ENCODE measurements at places on chromosomes 1 and 21.
A peak's percentile ranks its signal among the peaks of the same experiment; 100 is the strongest.

- DNase-seq = no peak
Observed at GRCh38 chr21:14826630-14827029, 238.2 kb downstream of the NRIP1 start.

- DNase-seq = no peak
Observed at GRCh38 chr1:96825231-96825630, 103.6 kb downstream of the PTBP2 start.

DNA sequence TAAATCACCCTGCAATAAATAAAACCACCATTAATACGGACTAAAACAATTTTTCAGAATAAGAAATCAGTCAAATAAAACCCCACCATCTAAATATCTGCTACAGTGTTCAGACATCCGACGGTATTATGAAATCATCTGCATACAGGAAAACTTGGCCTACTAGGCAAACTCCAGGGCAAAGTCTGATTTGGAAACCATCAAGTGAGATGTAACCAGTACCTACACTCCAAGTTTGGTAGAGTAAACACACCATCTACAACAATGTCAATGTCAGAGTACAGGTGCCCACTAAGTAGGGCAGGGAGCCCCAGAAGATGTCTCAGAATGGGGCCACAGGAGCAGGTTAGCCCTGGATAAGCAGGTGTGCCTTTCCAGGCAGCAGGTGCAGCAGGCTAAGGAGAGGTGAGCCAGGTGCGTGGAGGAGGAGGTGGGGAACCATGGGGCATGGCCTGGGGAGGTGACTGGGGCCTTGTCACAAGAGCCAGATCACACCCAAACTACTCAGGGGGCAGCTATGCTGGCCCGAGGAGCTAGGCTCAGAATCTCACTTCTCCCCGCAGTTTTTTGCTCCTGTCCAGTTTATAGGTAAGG lies 59.6 kb downstream of the CAPZB start:
- no peak for DNase-seq

DNA sequence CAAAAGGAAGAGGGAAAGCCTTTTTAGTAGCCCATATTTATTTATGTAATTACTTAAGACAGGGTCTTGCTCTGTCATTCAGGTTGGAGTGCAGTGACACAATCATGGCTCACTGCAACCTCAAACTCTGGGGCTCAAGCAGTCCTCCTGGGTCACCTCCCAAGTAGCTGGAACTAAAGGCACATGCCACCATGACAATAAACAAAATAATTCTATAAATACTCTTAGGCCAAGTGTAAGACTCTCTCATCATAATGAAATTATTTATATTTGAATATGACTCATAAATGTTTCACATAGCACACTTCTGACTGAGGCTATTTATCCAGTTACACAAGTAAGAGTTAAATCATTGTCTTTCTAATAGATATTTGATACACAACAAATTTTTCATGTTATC lies 314.7 kb downstream of the AMY1C start:
- DNase-seq = no peak

DNA sequence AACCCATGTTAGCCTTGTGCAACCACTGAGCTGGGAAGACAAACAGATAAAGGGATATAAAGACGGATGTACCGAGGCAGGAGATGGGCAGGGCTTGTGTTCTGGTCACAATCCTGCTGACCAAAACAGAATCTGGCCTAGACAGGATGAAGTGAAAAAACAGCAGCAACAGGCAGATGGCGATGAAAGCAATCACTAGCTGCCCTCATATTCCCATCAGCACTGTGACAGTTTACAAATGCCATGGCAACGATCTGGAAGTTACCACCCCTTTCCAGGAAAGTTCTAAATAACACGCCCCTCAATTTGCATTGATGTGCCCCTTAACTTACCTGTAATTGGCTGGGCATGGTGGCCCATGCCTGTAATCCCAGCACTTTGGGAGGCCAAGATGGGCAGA lies 40.6 kb upstream of the CD46 start:
- peak; percentile 18 for DNase-seq

GRCh38 chr1:229509576-229509975 lies 1.4 kb upstream of the NUP133 start:
- DNase-seq = no peak

DNA sequence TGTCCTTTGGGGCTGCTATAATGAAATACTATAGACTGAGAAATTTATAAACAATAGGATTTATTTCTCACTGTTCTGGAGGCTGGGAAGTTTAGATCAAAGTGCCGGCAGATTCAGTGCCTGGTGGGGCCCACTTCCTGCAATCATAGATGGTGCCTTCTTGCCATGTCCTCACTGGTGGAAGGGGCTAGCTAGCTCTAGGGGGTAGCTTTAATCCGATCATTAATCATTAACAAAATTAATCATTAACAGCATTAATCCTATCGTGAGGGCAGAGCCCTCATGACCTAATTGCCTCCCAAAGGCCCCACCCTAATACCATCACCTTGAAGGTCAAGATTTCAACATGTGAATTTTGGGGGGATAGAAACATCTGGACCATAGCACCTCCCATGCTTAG lies 124.3 kb downstream of the TRABD2B start:
- DNase-seq = no peak

DNA sequence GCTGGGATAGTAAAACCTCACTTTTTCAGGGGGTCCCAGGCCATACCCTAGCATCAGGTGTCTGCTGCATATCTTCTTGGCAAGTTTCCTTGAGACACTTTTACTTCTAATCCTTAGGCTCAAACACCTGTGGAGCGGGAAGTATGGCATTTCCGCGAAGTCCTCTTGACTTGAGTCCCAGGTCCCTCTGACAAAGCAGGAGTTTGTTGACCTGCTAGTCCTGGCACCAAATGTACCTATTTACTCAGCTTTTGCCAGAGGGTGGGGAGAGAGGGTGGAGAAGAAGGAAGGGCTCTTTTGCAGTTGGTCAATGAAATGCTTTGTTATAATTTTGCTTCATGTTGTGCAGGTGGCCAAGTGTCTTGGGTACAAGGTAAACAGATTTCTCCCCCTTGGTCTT lies 59.7 kb downstream of the CLIC6 start:
- peak; percentile 75 for DNase-seq

DNA sequence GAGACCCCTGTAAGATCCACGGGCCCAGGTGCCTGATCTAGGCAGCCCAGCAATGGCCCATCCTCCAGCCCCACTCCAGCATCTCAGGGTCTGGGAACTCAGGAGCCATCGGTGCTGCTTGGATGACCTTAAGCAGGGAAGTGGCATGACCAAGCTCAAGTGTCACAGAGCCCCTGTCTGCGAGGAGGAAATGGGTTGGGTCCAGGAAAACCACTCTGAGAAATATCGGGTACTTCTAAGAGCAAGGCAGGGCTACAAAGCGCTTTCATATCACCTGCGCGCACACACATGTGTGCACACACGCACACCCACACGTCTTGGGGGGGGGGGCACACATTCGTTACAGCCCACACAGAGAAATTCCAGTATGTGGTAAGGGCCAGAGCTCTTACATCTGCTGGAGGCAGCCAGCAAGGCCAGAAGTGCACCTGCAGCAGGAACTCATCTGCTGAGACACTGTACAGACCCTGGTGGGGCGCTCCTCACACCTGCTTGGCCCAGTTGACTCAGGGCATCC lies 32.6 kb upstream of the SPOCD1 start:
- no peak for DNase-seq

GRCh38 chr1:199089393-199090122 lies 450.7 kb downstream of the PTPRC start:
- no peak for DNase-seq

DNA sequence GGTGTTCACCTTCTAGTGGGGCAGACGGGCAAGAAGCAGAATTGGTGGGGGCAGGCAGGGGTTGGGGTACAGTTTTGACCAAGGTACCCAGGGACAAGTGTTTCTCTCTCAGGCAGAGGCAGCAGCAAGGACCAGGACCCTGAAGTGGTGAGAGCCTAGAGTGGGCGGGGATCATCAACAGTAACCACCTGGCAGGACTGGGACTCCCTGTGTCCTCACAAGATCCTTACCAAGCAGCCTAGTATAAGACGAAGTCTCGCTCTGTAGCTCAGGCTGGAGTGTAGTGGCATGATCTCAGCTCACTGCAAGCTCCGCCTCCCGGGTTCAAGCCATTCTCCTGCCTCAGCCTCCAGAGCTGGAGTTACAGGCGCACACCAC lies 3.2 kb upstream of the NADK start:
- DNase-seq = no peak

GRCh38 chr1:37720231-37721130 lies 28.2 kb downstream of the CDCA8 start:
- no peak for DNase-seq

DNA sequence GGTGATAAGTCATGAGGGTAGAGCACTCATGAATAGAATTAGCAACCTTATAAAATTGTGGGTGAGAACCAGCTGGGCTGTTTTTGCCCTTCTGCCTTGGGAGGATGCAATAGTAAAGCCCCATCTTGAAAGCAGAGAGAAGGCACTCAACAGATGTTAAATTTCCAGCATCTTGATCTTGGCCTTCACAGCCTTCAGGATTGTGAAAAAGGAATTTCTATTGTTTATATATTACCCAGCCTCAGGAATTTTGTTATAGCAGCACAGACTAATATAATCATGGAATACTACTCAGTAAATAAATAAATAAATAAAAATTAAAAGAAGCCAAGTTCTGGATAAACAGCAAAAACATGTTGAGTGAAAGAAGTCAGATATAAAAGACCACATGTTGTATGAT lies 175.2 kb downstream of the KCNT2 start:
- no peak for DNase-seq

GRCh38 chr1:109214695-109215623 lies 1.2 kb downstream of the SARS1 start:
- peak; percentile 56 for DNase-seq

DNA sequence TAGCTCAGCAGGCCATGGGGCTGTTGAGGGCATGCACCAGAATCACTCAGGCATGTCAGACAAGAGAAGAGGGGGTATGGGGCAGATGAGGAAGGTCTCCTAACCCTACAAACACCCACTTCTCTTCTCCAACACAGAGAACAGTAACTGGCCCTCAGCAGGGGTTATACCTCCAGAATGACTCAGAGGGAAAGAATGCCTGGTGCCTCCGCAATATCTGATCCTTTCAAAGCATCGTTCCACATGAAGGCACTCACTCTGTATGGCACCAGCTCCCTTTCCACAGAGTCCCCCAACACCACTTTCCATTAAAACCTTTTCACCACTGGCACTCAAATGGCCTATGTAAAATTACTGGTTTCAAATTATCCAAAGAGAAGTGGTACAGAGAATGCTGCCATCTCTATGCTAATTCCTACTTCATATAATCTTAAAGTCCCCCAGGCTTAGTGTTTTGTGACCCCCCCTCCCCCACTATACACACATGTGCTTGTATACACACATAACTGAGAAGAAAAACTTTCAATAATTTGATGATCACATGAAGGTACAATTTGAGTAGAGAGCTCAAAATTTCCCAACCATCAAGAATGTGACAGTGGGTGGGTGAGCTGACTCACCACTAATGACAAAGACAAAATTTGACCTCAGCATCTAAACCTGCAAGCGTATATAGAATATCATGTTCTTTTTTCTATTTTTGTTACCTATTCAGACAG lies 91.5 kb downstream of the SIPA1L2 start:
- DNase-seq = no peak

DNA sequence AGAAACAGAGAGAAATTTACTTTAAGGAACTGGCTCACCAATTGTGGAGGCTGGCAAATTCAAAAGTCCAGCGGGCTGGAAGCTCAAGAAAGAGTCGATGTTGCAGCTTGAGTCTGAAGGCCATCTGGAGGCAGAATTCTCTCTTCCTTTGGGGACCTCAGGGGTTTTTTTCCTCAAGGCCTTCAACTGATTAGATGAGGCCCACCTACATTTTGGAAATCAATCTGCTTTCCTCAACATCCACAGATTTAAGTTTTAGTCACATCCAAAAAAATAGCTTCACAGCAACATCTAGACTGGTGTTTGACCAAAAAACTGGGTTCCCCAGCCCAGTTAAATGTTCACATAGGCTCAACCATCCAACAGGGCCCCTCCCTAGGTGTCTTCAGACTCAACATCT lies 114.9 kb downstream of the SLC35F3 start:
- DNase-seq = no peak

DNA sequence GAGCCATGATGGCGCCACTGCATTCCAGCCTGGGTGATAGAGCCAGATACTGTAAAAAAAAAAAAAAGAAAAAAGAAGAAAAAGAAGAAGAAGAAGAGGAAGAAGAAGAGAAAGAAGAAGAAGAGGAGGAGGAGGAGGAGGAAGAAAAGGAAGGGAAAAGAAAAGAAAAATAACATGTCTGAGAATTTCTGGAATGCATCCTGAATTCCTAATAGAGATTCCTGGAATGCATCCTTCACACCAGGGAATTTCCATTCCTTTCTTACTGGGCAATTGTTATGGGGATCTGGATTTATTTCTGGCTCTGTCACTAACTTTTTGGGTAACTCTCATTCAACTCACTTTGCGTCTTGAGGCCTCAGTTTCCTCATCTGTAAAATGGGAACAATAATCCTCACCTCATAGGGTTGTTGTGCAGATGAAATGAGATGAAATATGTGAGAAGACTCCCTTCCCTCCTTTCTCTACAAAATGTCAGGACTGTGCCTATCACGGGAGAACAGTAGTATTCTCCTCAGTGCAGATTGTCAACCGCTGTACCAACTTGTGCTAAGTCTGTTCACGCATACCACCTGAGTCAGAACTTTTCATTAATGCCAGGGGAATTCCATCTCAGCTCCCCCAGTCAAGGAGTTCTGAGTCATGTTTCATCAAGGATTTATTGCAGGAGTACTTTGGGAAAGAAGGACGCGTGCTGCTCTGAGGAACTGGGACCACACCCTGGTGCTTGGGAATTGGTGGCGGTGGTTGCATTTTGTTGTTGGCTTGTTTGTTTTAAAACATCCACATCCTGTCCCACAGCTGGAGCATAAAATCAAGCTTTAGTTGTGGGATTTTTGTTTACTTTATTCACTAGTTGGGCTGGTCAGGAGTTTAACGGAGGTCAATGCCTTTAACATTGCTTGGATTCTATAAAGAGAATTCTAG lies 42.4 kb upstream of the ROR1 start:
- DNase-seq = no peak

- peak; percentile 20 for DNase-seq
Observed at GRCh38 chr1:4512636-4513035, 141.8 kb upstream of the AJAP1 start.

DNA sequence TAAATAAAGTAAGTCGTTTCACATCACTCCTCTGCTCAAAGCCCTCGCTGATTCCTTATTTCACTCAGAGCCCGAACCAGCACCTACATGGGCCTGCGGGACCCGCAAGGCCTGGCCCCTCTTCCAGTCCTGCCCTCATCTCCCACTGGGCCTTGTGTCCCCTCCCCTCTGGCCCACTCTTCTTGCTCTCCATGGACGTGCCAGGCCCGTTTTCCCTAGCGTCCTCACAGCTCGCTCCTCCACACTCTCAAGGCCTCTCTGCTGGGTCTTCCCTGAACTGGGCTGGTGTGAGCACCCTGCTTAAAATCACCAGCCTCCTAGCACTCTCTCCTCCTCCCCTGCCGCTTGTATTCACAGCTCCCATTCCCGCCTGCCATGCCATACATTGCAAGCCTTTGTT lies 237.9 kb downstream of the FOXD2 start:
- no peak for DNase-seq

GRCh38 chr1:76106719-76107235 lies 32.2 kb downstream of the ST6GALNAC3 start:
- no peak for DNase-seq

- DNase-seq = no peak
Observed at GRCh38 chr1:24743404-24744211, 1.6 kb upstream of the CLIC4 start.

All from body of pancreas (tissue), 4 donors.